ENCODE measurements at places on chromosomes 12 and 14.

DNA sequence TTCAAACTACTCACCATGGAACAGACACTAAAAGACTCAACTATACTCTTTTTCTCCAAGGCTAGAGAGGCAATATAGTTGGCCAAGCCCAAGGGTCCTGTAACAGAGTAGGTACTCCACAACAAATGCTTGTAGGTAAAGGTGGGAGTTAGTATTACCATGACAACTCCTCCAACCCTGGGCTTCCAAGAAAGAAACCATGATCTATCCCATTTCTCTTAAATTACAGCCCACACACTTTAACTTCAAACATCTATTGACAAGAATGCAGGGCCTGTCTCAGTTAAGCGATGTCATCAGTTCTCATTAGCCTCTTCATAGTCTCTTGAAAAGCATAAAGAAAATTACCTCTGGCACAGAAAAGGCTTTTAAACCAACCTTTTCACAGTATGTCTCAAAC, 25.0 kb downstream of the ERH start:
- DNase-seq: no peak

GRCh38 chr12:31631809-31632208, 27.7 kb upstream of the ETFBKMT start:
- no peak for DNase-seq

DNA sequence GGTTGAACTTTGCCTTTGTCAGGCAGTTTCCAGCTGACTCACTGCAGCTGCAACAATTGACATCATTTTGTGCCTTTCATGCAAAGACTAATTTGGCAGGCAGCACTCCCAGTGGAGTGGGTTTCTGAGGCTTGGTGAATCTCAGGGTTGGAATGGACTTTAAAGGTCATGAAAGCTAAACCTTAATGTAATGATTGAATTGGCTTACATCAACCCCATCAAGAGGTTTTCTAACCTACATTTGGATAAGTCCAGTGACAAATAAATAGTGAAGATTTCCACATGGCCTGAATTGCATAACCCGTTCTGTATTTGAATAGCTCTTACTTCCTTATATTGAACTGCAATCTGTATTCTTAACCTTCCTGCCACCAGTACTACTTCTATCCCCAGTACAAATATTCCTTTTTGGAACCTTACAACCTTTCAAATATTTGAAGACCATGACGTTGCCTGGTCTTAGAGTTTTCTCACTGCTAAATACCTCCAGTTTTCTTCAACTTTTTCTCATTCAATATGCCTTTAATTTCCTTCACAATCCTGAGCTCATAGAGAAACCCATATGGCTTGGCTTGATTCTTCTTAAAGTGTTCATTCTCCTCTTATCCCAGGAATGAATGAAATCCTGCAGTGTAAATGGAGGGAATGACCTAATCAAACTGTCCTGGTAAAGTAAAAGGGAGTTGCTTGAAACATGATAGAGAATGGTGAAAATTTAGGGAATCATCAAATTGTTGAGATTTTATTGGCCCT, 168.1 kb upstream of the NOVA1 start:
- DNase-seq: no peak

- no peak for DNase-seq
Measured at GRCh38 chr12:106135075-106135474, 3.7 kb downstream of the NUAK1 start.

DNA sequence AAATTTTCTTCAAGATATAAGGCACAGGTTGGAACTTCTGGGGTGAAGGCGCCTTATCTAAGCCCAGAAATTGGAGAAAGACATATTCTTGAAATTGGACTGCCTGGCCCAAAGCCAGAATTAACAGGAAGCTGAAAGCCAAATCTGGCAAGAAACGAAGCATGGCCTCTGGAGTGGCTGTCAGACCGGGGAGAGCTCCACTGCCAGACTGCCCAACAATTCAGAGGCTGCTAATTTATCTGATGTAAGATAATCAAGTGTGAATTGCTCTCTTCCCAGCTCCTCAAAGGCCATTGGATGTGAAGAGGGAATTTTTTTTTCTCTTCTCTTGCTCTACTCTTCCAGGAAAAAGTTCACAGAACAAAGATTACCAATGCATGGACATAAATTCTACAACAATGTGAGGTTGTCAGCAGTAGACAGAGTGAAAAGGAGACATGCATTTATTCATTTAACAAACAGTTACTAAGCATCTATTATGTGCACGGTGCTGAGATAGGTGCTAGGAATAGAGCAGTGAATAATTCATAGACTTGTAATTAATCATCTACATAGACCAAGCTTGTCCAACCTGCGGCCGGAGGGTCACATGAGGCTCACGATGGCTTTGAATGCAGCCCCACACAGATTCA, at the start of gene GDF3:
Gene GDF3, minus strand, starts transcription at position 210 of the 632 bp plus-strand sequence. Its CDS starts 47 bp downstream, at position 163.
- no peak for DNase-seq

- DNase-seq: no peak
Measured at GRCh38 chr14:81127785-81128184, 93.0 kb downstream of the GTF2A1 start.

GRCh38 chr12:88310666-88311065, 168.6 kb downstream of the TMTC3 start:
- no peak for DNase-seq

GRCh38 chr12:101963697-101964096, 86.3 kb downstream of the DRAM1 start:
- DNase-seq: no peak

DNA sequence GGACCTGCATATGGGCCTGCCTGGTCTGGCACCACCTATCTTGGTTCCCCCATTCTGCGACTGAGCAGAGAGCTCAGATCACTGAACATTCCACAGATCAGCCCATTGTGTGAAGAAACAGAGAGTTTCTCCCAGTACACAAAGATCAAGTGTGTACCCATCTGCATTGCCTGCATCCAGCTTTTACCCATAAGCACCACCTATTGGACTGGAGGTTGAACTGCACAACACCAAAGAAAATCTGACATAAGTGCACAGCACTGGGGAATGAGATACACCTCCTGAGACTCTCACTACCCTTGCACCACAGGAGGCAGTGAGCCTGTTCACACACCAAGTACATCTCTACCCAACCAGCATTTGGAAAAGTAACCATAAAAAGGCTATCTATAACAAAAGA, 362.6 kb upstream of the CLEC14A start:
- no peak for DNase-seq

- DNase-seq: no peak
Measured at GRCh38 chr14:97411938-97412612, 614.9 kb downstream of the VRK1 start.

GRCh38 chr14:103518422-103519042, 4.1 kb downstream of the CKB start:
- peak; percentile 73 for DNase-seq

DNA sequence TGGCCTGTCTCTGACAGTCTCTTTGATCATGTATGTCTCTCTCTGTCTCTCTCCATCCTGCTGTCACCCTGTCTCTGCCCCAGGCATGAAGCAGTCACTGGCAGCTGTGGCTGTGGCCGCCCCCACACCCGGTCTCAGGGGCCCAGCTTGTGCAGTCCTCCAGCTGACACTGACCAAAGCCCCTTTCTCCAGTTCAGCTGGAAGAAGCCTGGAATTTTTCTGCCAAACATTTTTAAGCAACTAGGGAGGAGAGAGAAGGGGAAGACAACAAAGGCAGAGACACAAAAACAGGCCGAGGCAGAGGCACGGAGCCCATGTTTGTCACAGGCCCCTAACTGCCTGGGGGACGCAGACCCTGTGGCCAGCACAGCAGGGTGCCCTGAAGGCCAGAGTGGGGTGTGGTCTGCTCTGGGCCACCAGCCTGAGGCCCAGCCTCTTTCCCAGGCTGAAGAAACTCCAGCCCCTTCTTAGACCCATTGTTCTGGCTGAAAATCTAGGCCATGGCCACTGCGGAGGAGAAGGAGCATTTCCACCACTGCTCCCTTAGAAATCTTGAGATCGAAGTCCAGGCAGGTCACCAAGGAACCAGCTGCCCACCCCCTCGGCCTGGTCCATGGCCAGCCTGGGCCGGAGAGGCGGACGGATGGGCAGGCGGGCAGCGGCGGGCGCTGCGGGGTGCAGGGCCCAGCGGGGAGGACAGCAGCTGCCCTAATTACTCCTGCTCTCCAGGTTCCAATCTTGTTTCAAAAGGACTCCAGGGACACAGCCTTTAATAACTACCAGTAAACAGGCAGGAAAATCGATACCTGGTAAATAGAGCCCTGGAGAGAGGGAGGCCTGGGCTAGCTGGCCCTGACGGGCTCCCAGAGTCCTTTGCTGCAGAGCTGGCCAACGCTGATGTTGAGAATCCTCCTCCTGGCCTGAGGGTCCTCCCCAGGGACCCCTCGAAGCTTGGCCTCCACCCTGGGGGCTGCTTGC, 14.9 kb downstream of the DTX1 start:
- no peak for DNase-seq

DNA sequence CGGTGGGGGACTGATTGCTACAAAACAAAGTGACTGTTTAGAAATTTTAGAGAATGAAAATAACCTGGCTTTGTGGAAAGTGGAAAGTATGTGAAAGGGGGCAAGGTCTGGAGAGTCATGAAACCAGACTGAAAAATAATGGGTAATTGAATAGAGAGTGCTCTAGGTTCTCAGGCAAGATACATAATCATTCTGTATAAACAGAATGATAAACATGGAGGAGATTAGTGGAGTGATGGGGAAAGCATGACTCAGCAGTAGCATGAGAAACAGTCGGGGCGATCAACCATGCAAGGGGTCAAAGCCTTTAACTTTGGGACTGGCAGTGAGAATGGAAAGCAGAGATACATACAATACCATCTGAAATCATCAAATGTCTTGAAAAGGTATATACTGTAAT, 332.5 kb downstream of the CCER1 start:
- DNase-seq: no peak

DNA sequence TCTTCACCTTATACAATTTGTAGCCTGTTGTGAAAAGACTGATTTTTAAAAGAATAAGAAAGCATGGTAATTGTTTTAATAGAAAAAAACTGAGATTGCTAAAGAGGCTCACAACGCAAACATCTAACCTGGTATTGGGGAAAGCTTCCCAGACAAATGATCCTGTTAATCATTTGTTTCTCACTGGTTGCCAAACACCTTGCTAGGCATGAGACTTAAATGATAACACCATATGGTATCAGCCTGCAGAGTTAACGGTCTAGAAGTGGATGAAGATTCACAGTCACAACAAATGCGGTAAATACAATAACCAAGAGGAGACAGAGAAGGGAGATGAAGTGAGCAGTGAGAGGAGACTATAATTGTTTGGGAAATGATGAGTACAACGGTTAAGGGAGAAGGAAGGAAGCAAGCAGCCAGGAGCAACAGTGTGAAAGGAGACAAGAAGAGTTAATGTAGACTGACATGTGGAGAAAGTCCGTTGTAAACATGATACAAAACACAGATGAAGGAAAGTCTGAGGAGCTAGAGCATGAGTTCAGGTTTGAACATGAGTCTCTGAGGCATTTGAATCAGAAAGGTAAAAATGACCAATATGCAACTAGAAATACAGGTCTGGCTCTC, 19.8 kb downstream of the GXYLT1 start:
- no peak for DNase-seq

- no peak for DNase-seq
Measured at GRCh38 chr12:18676996-18677588, 60.7 kb downstream of the PLCZ1 start.

DNA sequence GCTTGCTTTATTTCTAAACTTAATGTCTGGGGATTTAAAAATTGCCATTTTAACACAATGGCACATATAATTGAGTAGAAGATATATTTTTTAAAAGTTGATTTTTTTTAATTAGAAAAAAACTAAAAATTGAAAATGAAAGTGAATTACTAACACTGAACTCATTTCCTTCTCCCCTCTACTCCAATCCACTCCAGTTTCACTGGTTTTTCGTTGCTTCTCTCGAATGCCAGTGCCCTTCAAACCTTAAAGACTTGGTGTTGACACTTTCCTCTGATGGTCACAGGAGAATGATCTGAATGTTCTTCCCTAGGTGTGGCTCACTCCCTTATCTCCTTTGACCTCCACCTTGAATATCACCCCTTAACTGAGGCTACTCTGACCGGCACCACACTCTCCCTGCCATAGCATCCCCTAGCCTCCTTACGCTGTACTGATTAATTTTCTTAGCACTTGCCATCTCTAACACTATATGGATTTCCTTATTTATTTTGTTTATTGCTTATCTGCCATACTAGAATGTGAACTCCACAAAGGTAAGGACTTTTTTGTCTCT, 107.1 kb downstream of the LIN7A start:
- DNase-seq: no peak

GRCh38 chr12:15320881-15321280, 1.4 kb upstream of the PTPRO start:
- no peak for DNase-seq

- DNase-seq: no peak
Measured at GRCh38 chr12:96780330-96780729, 126.7 kb upstream of the NEDD1 start.

DNA sequence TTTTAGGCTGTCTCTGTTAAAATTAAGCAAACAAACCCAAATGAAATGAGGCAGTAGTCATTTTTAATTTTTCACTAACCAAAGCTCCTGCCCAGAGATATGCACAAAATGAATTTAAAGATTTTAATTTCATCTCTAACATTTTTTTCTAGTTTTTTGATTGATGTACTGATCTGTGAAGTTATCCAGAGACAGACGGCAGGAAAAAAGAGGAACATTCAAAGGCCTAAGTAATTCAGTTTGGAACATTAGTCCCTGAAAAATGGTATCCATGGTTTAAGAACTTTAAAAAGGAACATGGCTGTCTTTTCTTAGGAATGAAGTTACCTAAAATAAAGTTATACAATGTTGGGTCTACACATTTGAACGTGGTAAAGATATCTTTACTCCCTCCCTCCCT, 498.8 kb upstream of the LMO3 start:
- no peak for DNase-seq

GRCh38 chr12:38809832-38810231, 95.6 kb downstream of the CPNE8 start:
- no peak for DNase-seq

DNA sequence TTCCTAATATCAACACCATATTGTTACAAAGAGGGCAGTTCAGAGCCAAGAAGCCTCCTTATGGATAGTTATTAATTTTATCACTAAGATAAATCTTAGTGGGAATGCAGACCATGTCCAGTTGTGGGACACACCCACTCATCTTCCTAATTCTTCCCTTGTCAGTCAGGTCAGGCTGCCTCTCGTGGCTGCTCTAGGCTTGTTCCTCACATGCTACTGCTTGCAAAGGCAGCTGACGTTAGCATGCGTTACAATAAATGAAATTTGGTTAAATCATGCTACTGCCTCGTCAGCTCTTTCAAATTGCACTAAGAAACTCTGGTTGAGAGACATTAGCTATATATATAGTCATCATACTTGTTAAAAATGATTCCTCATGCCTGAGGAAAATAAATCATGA, 108.4 kb downstream of the CAND1 start:
- DNase-seq: no peak

DNA sequence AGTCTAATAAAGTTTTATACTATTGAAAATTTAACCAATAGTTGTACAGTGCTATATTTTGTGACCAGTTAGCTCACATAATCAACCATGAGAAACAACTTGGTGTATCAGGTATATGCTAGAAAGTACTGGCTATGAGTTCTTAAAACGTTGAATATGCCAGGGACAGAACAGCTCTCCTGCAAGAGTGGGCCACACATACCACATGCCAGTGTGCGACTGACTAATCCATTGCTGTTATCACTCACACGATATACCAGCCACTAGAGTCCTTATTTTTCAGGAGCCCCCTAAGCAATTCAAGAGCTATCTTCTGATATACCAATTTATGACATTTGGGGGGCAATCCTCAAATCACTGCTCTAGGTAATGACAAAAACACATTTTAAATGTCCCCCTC, 9.5 kb downstream of the PKP2 start:
- DNase-seq: no peak
